ENCODE measurements at places on chromosomes 2 and 18. TPM values are rescaled to one million over a fixed set of nuclear protein-coding genes. Genes with fewer than 3 reads are reported as not detected.
A peak's percentile ranks its signal among the peaks of the same experiment; 100 is the strongest.

The TUBA4B gene
- not detected for total RNA-seq

GRCh38 chr2:236656166-236656565, 86.5 kb downstream of the ACKR3 start:
- DNase-seq = no peak

GRCh38 chr2:134413430-134413829, 159.6 kb downstream of the MGAT5 start:
- no peak for DNase-seq

DNA sequence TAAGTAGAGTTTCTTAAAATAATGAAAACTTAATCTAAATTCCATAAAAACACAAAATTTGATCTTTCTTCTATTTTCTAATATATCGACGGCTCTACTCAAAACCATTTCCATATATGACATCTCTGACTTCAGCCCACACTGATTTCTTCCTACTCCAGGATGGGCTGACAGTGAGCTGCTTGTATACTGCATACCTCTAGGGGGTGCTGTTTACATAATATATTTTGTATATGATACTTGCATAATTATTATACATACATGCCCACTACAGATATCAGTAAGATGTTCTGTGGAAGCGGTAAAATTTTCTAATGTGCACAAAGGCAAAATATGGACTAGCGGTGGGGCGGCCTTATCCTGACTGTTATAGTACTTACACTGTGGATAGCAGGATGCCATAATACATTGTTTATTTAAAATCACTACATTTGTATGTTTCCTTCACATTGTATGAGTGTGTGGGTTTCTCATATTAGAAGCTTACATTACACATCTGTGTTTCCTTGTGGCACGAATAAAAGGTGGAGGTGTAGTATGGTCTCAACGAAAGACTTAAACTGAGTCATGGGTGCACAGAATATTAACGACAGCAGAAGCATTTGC, 66.1 kb upstream of the NXPH2 start:
- no peak for DNase-seq

- no peak for DNase-seq
Observed at GRCh38 chr18:51300912-51301311, 103.4 kb upstream of the MEX3C start.

DNA sequence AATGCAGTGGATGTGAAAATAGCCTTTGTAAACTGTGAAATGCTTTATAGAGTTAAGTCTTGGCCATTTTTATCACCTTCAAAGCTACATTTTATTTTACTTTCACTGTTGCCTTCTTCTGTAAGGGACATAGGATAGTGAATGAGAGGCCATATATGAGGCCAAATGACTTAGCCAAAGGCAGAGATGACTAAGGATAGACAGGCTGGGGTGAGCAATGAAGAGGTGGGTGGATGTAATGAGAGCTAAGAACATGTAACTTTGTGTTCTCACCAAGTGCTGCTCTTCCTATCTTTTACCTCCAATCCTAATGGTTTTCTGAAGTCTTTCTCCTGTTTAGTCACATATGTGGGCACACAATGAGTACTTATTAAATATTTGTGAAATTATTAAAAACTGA, 101.9 kb downstream of the MBD5 start:
- DNase-seq = no peak

The TUBA3D gene
- total RNA-seq = not detected

- no peak for DNase-seq
Observed at GRCh38 chr2:64698668-64699444, 45.1 kb upstream of the SERTAD2 start.

DNA sequence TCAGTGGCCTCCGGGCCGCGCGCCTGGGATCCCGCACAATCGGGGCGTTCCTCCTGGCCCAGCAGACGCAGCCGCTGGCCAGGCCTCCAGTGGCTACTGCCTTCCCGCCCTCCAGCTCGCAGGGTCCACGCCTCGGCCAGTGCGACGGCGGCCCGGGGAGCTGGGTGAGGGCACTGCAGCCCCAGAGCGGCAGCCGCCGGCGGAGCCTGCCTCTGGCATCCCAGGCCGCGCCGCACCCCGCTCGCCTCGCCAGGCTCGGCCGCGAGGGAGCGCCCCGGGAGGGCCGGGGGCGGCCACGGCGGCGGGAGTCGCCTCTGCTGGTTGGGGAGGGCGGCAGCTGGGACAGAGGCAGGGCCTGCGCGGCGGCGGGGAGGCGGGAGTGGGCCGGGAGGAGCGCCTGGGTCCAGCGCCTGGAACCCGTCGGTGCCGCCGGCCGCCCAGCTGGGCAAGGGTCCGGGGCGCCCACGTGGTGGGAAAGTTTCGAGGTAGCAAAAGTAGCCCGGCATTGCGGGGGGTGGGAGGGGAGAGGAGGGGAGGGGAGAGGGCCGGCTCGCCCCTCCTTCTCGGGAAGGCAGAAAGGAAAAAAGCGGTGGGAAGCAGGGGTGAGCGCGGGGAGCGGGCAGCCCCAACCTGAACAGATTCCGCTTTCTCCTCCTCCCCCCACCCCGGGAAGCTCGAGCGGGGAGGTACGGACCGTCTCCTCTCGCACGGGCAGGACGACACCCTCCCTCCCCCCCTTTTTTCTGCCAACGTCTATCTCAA, 1.5 kb upstream of the INHBB start:
- DNase-seq = no peak

- no peak for DNase-seq
Observed at GRCh38 chr2:173866874-173867618, 98.1 kb downstream of the SP3 start.

- DNase-seq = peak; percentile 36
Observed at GRCh38 chr2:179861027-179861415, 391 bp downstream of the ZNF385B start.

DNA sequence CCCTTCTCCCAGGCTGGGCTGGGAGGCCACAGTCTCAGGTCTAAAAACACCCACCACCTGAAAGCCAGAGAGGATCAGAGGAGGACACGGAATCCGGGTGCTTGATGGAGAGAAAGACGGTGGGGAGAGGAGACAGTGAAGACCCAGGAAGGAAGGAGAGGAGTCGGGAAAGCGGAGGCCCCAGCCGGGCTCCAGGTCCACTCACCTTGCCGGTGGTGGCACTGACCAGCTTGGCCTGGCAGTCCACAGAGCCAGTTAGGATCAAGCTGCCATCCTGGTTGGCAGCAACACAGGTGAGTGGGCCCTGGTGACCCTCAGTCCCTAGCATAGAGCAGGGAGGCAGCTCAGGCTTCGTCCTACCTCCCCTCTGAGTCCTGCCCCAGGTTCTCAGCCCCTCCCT, 4.3 kb downstream of the AAMP start:
- DNase-seq = no peak

DNA sequence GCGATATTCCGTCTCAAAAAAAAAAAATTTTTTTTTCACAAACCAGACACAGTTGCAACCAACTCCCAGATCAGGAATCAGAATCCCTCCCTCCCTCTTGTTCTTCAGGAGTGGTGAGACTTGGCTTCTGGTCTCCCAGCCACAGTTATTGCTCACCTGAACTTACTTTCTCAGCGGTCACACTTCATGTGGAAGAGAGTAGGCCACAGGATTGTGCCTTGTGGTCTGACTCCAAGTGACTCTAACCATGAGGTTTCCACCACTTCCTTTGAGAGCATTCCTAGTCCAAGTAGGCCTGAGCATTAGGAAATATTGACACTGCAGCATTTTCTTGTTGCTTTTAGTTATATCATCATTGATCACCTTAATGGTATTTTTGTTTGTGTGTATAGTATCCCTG, 12.1 kb downstream of the FMNL2 start:
- DNase-seq = no peak

GRCh38 chr2:119137502-119137901, 21.0 kb downstream of the C1QL2 start:
- DNase-seq = no peak

The RBM43 gene
- 7.5 TPM for total RNA-seq

The TMBIM1 gene
- total RNA-seq = 201 TPM

DNA sequence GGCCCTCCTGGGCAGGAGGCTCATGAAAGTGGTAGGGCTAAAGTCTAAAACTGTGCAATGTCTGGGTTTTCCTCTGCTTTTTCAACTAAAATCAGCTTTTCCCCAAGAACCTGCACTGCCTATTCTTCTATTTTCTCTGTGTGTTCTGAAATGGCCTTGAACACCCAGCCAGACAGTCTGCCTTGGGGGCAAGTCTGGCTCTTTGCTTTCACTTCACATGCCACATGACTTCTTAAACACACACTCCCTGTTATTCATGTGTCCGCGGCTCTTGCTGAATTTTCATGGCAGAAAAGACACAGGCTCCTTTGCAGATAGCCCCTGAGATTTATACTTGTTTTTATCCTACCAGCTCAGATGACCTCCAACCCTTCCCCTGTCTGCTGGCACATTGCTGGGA, 10.6 kb upstream of the RPIA start:
- DNase-seq = no peak

- no peak for DNase-seq
Observed at GRCh38 chr2:54088191-54088634, 27.2 kb upstream of the ACYP2 start.

GRCh38 chr18:41751161-41751560, 203.9 kb upstream of the PIK3C3 start:
- no peak for DNase-seq

GRCh38 chr2:54084600-54084999, 30.8 kb upstream of the ACYP2 start:
- no peak for DNase-seq

The ANKRD62 gene
- total RNA-seq = 0.17 TPM

Data from mucosa of descending colon (tissue), 3 donors.